Caco-2 (cell line): ENCODE measurements at places on chromosomes 1 and 21.

- H3K4me1 ChIP-seq, result no peaks in the 10 kb centered on the region
- DNase-seq, result no peak
- H3K27ac ChIP-seq, result no peak overlapping the region
- no peaks in the 10 kb centered on the region for H3K27me3 ChIP-seq
These were observed 667.1 kb downstream of the LTN1 start for GRCh38 chr21:28325618-28326017.

DNA sequence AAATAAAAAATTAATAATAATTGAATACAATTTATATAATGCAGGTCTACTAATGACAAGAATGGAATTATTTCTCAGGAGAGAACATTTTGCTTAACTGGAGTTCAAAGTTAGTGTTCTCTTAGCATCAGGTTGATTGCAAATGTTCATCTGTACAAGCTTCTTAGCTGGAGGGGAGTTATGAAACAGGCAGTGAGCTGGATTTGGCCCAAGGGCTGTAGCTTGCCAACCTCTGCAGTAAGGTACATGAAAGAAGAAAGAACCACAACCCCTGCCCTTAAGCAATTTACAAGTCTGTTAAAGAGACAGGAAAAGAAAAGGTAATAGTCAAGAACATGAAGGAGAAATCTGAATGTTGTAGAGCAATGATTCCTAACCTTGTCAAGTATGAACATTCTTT, 17.0 kb downstream of the LPGAT1 start:
- 0 out of 2 replicates have a peak, but pooled peaks cover 1% of the 10 kb centered on the region for H3K36me3 ChIP-seq
- H3K4me1 ChIP-seq, result peaks cover 9% of the 10 kb centered on the region; the same call in 1 of the 2 replicates

- no peaks in the 10 kb centered on the region for H3K27me3 ChIP-seq
- no peaks in the 10 kb centered on the region for H3K36me3 ChIP-seq
- H3K4me3 ChIP-seq, result no peak overlapping the region
- no peaks in the 10 kb centered on the region for H3K4me1 ChIP-seq
- no peak overlapping the region for H3K27ac ChIP-seq
These were observed 52.4 kb upstream of the PAX7 start for GRCh38 chr1:18578271-18578670.

GRCh38 chr1:156123356-156124196, 9.1 kb downstream of the LMNA start:
- no peaks in the 10 kb centered on the region for H3K27me3 ChIP-seq
- no peak overlapping the region for H3K4me3 ChIP-seq
- H3K36me3 ChIP-seq, result peaks cover 4% of the 10 kb centered on the region
- peak; percentile 75 for DNase-seq
- H3K27ac ChIP-seq, result peak overlapping the region; percentile 92

- no peaks in the 10 kb centered on the region for H3K36me3 ChIP-seq
- no peaks in the 10 kb centered on the region for H3K27me3 ChIP-seq
- peak overlapping the region; percentile 74 for H3K27ac ChIP-seq
- H3K4me3 ChIP-seq, result no peak overlapping the region
- H3K4me1 ChIP-seq, result peaks cover 33% of the 10 kb centered on the region
These were observed 33.1 kb upstream of the ETS2 start for GRCh38 chr21:38772646-38773045.

GRCh38 chr21:27429710-27430341, 462.9 kb upstream of the ADAMTS5 start:
- no peak overlapping the region for H3K27ac ChIP-seq
- no peaks in the 10 kb centered on the region for H3K36me3 ChIP-seq
- peaks cover 7% of the 10 kb centered on the region for H3K4me1 ChIP-seq
- H3K27me3 ChIP-seq, result no peaks in the 10 kb centered on the region

DNA sequence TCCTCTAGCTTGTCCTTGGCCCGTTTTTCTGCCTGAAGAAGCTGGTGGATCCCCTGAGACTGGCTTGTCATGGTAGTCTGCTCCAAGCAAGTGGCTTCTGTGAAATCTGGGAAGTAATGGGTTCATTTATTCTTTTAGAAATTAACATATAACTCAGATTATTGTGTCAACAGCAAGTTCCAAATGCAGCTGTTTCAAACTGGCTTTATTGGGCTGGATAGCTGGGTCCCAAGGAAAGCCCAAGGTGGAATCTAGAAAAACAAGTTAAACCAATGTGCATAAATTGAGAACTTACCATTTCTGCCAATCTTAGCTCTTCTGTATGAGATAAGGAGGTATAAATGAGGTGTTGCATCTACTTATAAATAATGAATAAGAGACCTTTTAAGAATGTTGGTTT, at the start of gene ATP6V1G3:
ATP6V1G3 (minus strand) TSS at position 101 of the 400 bp plus-strand sequence; CDS start at position 71, 30 bp downstream.
- H3K4me1 ChIP-seq, result 0 out of 2 replicates have a peak, but pooled peaks cover 8% of the 10 kb centered on the region
- H3K4me3 ChIP-seq, result no peak within 1 kb of the TSS
- no peaks in the 10 kb centered on the region for H3K36me3 ChIP-seq
- DNase-seq, result no peak
- H3K27me3 ChIP-seq, result no peaks in the 10 kb centered on the region

DNA sequence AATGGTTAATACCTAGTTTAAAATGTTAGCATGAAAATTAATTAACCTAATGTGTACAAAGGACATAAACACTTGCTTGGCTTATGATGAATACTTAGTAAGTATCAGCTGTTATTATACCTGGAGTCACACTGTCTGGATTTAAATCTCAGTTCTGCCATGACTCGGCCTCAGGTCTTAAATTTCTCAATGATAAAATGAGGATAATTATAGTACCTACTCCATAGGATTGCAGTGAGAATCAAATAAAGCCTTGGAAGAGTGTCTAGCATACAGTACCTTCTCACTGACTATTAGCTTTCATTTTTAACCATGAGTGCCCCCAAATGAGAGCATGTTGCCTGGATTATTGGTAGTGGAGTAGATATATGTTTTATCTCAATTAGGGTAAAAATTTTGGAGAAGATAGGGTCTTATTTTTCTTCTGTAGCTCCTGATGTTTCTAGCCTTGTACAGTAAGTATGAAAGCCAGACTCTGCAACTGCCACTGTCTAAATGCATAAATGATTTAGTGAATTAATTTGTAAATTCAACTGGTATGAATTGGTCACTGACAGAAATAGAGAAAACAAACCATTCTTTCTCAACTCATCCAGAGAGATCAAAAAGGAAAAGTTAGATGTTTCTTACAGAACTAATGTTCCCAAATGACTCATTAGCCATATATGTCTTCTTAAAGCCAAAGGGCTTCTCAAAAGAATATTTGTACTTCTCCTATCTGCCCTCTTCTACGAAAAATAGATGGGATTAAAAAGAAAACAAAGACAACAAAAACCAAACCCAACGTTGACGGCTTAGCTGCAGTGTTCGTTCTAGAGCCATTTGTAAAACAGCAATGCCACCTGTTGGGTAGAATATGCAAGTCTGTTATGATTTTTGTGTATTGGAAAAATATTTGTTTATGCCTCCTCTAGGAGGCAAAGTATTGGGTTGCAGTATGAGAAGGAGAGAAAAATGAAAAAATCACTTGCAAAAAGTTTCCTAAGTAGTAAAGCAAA, 53.8 kb upstream of the MROH9 start:
- H3K4me1 ChIP-seq, result peaks cover 8% of the 10 kb centered on the region
- no peak overlapping the region for H3K27ac ChIP-seq
- no peak overlapping the region for H3K4me3 ChIP-seq
- no peaks in the 10 kb centered on the region for H3K27me3 ChIP-seq
- DNase-seq, result peak; percentile 13

DNA sequence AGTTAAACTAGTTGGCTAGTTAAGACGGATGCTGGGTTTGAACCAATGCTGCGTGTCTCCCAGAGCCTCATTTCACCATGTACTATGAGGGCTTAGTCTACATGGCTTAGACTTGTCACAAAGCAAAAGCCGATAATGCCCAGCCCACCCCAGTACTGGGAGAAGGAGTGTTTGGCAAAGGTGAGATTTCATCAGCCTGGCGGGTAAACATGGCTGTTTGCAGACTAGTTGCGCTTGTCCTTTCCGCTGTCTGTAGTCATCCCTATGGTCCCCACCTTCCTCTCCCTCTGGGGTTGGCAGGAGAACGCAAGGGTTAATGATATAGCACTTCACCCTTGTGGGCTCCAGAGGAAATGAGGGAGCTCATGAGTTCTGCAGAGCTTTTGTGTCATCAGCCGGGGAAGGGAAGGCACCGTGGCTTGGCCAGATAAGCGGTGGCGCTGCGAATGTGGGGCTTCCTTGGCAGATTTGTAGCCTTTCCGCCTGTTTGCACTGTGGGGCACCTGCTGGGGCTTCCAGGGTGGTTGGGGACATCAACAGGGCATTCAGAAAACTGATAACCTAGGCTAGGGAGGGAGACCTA, 29.2 kb downstream of the SOX13 start:
- no peak for DNase-seq
- peaks cover 32% of the 10 kb centered on the region for H3K4me1 ChIP-seq
- H3K36me3 ChIP-seq, result no peaks in the 10 kb centered on the region
- no peaks in the 10 kb centered on the region for H3K27me3 ChIP-seq

DNA sequence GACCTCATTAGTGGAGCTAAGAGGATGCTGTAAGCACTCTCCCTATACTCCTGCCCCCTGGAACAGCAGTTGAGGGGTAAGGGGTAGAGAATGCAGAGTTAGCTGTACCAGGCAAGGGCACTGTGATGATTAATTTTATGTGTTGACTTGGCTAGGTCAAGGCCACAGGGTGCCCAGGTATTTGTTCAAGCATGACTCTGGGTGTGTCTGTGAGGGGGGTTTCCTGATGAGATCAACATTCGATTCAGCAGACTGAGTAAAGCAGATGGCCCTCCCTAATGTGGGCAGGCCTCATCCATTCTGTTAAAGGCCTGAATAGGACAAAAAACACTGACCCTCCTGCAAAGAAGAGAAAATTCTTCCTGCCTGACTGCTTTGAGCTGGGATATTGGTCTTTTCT, 110.8 kb downstream of the KCND3 start:
- no peak overlapping the region for H3K4me3 ChIP-seq
- no peaks in the 10 kb centered on the region for H3K36me3 ChIP-seq
- DNase-seq, result no peak
